Right renal pelvis (tissue), 4 donors: ENCODE measurements at places on chromosomes 1 and 21. TPM values are rescaled to one million over a fixed set of nuclear protein-coding genes. Genes with fewer than 3 reads are reported as not detected.

LZIC gene
- polyA plus RNA-seq = 74.2 TPM

OR11L1 gene
- not detected for polyA plus RNA-seq

HUNK gene
- polyA plus RNA-seq = 18.2 TPM

TAS1R1 gene
- polyA plus RNA-seq = 0.15 TPM

RGS18 gene
- polyA plus RNA-seq = 5.8 TPM

OR2M3 gene
- polyA plus RNA-seq = 0.03 TPM
